Stimulated activated memory B cell treated with anti-CD40 and anti-IgM and Interleukin-4, amounts not matched to agents 10 μg/mL and 1 μg/mL and 100 μg/mL, for 72 hours (primary cell): ENCODE measurements at places on chromosomes 4 and X.

- ATAC-seq, result no peak
Measured at GRCh38 chrX:71657267-71657666, 10.1 kb upstream of the LOC101059915 start.

DNA sequence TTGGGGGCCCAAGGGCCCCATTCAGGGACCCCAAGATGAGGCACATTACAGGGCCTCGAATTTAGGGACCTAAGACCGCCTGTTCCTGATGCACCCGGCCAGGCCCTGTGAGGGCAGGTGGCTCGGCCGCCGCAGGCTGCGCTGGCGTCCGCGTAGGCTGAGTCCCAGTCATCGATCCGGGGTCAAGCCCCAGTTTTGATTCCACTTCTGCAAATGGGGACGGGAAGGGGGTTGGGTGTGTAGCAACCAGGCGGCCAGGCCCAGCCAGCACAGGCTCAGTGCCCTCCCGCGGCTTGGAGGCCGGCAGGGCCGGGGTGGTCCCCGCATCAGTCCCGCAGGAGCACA is 327 bp downstream of the PNPLA4 start:
- no peak for ATAC-seq

DNA sequence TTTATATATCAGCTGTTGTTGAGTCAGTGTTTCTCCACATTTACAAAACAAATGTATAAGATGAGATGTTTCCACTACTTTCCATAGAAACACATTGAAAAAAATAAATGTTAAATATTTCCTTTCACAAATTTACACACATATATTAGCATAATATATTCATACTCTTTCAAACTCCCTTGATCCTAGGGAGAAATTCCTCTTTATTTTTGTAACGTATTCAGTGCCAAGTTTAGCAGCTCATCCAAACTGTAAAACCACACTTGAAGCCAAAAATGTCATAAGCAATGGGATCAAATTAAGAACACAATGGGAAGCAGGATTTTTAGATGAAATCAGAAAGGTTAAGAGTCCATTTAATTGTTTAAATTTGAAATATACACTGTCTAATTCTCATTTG is 381.1 kb upstream of the MAD2L1 start:
- ATAC-seq, result no peak

- ATAC-seq, result no peak
Measured at GRCh38 chrX:133607419-133608348, 192.4 kb upstream of the GPC4 start.

- no peak for ATAC-seq
Measured at GRCh38 chr4:133801883-133802282, 399.7 kb downstream of the PABPC4L start.

DNA sequence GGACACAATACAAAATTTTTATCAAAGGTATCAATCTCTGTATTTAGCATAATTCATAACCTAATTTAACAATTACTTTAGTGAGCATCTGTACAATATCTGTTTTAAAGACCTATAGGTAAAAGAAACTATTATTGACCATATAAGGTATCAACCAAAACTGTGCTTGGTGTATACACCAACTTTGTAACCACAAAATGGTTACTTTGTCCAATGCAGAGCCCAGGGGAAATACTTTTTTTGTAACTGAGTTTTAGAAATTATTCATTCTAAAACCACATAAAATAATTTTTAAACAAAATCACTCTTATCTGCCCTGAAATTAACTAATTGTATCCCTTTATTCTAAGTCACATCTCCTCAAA is 5.0 kb downstream of the CXXC4 start:
- ATAC-seq, result no peak

DNA sequence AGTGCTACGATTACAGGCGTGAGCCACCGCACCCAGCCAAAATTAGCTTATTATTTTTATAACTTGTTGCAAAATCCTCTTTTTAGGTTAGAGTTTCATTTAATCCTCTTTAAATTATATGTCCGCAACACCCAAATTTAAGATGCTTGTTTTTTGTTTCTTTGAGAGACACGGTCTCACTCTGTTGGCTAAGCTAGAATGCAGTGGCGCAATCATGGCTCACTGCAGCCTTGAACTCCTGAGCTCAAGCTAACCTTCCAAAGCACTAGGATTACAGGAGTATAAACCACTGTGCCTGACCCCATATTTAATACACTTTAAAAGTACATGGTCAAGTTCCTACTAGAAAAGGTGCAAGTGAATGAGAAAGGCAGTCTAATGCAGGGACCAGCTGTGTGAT is 2.2 kb downstream of the RBBP7 start:
- no peak for ATAC-seq

DNA sequence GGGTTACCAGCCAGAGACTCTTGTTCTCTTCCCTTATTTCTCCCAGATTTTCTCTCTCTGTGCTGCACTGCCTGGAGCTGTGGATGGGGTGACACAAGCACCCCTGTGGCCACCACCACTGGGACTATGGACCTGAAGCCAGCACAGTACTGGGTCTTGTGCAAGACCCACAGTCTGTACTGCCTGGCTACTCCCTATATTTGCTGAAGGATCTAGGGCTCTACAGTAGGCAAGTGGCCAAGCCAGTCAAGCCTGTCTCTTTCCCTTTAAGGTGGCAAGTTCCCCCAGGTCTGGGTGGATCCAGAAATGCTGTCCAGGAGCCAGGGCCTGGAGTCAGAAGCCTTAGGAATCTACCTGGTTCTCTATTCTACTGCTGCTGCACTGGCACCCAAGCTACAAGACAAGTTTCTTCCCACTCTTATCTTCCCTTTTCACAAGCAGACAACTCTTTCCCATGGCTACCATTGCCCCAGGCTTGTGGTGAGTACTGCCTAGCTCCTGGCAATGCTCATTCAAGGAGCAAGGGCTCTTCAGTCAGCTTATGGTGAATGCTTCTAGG is 28.4 kb upstream of the CT47A1 start:
- no peak for ATAC-seq

DNA sequence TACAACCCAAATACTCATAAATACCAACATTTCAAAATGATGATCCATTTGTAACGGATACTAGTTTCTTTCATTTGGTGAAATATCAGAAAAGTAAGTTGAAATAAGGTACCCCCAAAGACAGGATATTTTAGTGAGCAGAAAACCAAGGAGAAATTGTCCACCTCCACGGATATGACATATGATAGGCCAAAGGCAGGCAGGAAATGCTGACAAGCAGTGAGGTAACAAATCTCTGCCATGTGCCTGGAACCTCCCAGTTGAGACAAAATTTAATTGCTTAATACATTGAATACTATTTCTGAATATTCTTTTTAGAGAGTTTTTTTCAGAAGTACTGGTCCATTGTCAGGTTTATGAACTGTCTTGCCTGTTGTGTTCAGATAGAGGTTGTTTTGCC is 118.8 kb downstream of the GATB start:
- no peak for ATAC-seq

DNA sequence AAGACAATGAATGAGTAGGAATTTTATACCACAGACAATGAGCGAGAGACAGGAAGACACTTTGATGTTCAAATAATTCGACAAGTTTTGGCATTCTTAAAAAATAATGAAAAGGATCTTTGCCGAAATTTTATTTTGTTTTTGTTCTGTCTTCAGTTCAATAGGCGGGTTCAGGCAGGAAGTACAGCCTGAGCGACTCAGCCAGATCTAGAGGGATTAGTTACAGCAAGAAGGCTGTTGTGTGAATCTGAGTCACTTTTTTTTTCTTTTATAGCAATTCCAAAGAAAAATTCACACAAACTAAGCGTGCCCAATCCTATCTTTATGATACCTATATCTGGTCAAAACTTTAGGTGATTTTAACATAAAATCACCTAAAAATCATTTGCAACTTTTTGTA is 505.4 kb upstream of the FAM241A start:
- ATAC-seq, result no peak

- ATAC-seq, result peak; percentile 24
Measured at GRCh38 chr4:122118243-122118642, 33.9 kb upstream of the BLTP1 start.

DNA sequence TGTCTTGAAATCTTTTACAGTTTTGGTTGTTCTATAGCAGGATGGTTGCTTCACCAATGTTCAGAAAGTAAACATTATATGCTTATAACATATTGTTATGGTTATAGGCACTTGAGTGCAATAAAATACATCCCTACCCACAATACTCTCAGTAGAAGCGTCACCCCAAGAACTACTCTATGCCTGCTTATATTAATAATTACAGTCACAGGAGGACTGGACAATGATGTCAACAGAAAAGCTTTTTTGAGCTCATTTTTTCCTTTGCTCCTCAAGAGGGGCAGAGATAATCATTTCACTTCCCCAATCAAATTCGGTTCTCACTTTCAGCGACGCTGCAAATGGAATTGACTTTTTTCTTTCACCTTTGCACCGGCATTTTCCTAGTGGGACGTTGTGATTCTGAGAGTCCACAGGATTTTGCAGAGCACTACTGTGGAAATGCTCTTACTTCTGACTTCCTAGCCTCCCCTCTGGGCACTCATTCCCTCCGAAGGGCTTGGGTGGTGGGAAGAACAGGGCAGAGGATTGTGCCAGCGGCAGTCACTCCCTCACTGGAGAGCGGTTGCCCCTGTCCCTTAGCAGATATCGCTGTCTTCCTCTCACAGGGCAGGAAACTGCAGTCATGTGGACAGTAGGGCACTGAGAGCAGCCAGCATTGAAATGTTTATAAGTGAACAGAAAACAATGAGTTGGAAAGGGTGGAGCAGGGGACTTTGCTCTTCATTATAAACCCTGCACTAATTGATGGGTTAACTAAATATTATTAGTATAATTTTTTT is 24.9 kb upstream of the SGMS2 start:
- no peak for ATAC-seq

- no peak for ATAC-seq
Measured at GRCh38 chr4:183596067-183596757, 62.8 kb downstream of the RWDD4 start.

- no peak for ATAC-seq
Measured at GRCh38 chr4:184430163-184430562, 44.2 kb downstream of the IRF2 start.

DNA sequence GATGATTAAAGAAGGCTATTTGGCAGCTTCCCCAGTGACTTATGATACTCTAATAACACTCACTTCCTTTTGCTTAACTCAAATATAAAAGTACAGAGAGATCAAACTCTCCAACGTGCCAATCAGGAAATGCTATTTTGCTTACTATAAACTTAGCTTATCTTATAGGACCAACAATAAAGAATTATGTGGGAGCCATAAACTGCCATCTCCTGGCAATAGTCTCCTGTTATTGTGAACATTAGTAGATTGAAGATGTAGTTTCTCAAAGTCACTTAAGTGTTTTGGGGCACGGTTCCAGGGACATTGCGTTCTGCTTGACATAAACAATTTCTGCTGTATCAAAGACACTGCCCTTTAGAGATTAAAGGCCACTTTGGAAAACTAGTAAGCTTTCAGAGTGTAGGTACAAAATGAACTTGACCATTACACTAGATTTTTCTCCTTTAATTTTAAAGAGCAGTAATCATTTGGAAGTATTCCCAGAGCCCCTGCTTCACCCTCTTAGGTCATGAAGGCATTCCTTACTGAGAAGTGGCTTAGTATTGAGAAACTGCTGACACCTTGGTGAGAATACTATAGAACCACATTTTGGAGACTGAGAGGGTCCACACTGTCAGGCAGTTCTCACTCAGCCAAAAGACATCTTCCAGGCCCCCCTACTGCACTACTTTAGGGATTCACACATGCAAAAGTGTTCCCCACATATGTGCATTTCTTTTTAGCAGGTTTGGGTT is 51.9 kb downstream of the MAOA start:
- no peak for ATAC-seq

DNA sequence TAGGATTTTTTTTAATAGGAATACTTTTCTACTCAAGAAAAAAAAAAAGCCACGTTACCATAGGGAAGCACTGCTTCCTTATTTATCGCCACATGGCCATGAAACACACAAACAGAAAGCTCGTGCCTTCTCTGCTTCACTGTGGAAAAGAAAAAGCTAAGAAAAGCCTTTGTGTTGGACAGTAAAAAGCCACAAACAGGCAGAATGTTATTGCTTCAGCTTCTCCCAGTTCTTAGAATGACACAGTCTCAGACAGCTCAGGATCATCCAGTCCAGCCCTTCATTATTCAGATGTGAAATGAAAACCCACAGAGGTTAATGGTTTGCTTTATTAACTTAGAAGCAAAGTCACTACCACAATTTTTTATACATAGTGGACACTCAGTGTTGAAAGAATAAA is 181.6 kb upstream of the NOCT start:
- ATAC-seq, result no peak

DNA sequence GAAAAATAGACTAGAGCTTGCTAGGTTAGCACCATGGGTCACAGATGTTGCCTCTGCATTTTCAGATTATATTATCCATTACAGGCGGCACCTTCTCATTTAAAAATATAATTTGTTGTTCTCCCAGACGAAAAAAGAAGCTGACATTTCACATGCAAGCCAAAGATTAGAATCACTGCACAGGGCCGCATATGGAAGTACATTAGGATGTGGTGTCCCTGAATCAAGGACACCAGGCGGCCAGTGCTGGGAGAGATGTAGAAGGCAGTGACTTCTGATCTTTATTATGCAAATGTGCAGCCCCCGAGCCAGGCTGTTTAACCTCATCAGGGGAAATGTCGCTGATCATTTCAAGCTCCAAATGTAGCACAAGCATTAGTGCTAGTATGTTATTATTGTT is 22.8 kb downstream of the REELD1 start:
- ATAC-seq, result no peak

DNA sequence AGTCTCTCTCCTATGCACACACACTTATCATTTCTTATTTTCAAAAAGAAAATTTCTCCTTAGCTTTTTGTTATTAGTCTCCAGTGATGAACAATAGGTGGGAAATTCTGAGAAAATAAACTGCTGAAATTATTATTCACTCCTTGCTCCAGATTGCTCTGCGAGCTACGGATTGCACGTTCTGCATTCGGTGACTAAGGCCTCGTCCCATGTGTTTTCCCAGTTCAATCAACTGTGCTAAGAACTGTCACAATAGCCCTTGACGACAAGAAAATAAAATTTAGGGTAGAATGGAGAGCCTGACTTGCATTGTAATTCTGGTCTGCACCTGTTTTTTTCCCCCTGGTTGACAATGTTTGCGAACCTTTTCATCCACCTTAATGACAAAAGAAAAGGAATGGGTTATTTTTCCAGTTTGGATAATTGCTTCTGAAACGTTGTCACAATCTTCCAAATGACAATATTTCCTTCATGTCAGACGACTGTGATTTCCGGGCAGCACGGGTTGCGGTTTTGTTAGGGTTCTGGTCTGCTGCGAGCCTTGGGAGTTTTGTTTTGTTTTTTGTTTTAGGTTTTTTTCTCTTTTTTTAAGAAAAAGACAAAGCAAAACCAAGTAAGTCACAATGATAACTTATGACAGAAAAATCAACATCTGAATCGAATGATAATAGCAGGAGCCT is 124.5 kb upstream of the NOCT start:
- ATAC-seq, result no peak
